Activated CD4-positive, alpha-beta memory T cell treated with anti-CD3 and anti-CD28 coated beads, Interleukin-2, amount 10 ng/mL, durations not matched to agents 7 days and 5 days (primary cell): ENCODE measurements at places on chromosomes 6 and 20.

GRCh38 chr6:37514321-37514771, 14.7 kb upstream of the CCDC167 start:
- peak overlapping the region; percentile 78 for H3K4me3 ChIP-seq
- peaks cover 62% of the 10 kb centered on the region for H3K4me1 ChIP-seq
- peak; percentile 52 for DNase-seq
- peaks cover 2% of the 10 kb centered on the region for H3K36me3 ChIP-seq
- peak overlapping the region; percentile 99 for H3K27ac ChIP-seq

GRCh38 chr20:51457533-51457932, 85.0 kb downstream of the NFATC2 start:
- peaks cover 79% of the 10 kb centered on the region for H3K36me3 ChIP-seq
- H3K4me3 ChIP-seq: no peak overlapping the region

- H3K27me3 ChIP-seq: peaks cover 19% of the 10 kb centered on the region
- DNase-seq: no peak
- no peak overlapping the region for H3K4me3 ChIP-seq
- H3K36me3 ChIP-seq: no peaks in the 10 kb centered on the region
- peaks cover 14% of the 10 kb centered on the region for H3K4me1 ChIP-seq
Observed at GRCh38 chr6:16163066-16163465, 34.2 kb downstream of the MYLIP start.

GRCh38 chr6:39137245-39137644, 22.3 kb upstream of the SAYSD1 start:
- H3K27me3 ChIP-seq: peaks cover 15% of the 10 kb centered on the region
- H3K27ac ChIP-seq: no peak overlapping the region
- H3K4me3 ChIP-seq: no peak overlapping the region
- H3K36me3 ChIP-seq: no peaks in the 10 kb centered on the region

- peak overlapping the region; percentile 66 for H3K4me3 ChIP-seq
- peak overlapping the region; percentile 87 for H3K27ac ChIP-seq
- peaks cover 16% of the 10 kb centered on the region for H3K36me3 ChIP-seq
- no peaks in the 10 kb centered on the region for H3K27me3 ChIP-seq
- DNase-seq: peak; percentile 75
Observed at GRCh38 chr20:62953839-62954703, 1.6 kb downstream of the SLC17A9 start.

GRCh38 chr6:95087394-95088097, 489.8 kb upstream of the MANEA start:
- H3K36me3 ChIP-seq: no peaks in the 10 kb centered on the region
- DNase-seq: no peak
- no peaks in the 10 kb centered on the region for H3K4me1 ChIP-seq
- no peak overlapping the region for H3K27ac ChIP-seq
- no peaks in the 10 kb centered on the region for H3K27me3 ChIP-seq

- peak overlapping the region; percentile 82 for H3K27ac ChIP-seq
- H3K27me3 ChIP-seq: no peaks in the 10 kb centered on the region
- H3K4me1 ChIP-seq: peaks cover 84% of the 10 kb centered on the region
- no peak for DNase-seq
- H3K4me3 ChIP-seq: no peak overlapping the region
- peaks cover 79% of the 10 kb centered on the region for H3K36me3 ChIP-seq
Observed at GRCh38 chr20:51389543-51390264, 152.8 kb downstream of the NFATC2 start.

DNA sequence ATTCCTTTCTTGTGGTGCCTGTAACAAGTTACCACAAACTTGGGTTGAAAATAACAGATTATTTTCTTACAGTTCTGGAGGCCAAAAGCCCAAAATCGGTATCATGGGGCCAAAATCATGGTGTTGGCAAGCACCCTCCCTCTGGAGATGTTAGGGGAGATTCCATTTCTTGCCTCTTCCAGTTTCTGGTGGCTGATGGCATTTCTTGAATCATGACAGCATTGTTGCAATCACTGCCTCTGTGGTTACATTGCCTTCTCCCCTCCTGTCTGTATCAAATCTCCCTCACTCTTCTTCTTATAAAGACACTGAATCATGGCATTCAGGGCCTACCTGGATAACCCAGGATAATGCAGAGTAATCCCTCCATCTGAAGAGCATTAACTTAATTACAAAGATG, 17.9 kb upstream of the TENT5A start:
- no peak overlapping the region for H3K4me3 ChIP-seq
- no peak for DNase-seq
- H3K4me1 ChIP-seq: peaks cover 8% of the 10 kb centered on the region
- H3K27ac ChIP-seq: no peak overlapping the region
- H3K36me3 ChIP-seq: no peaks in the 10 kb centered on the region
- H3K27me3 ChIP-seq: no peaks in the 10 kb centered on the region

DNA sequence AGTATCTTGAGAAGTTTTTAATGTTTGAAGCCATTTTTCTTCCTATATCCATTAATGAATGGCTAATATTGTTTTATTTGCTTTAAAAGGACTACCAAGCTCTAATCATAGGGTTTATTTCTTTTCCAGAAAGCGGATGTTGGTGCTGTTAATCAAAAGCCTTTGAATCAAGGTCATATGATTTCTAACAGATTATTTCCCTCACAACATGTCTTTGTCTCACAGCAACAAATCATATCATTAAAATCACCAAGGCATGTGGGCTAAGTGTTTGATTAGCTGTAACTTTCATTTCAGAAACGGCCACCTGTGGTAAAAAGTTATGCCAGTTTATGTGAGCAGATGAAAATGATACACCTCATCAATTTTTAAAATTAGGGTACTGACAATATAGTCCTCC, 21.7 kb downstream of the TRAF3IP2 start:
- H3K27ac ChIP-seq: no peak overlapping the region
- peaks cover 11% of the 10 kb centered on the region for H3K4me1 ChIP-seq
- H3K4me3 ChIP-seq: no peak overlapping the region
- H3K27me3 ChIP-seq: no peaks in the 10 kb centered on the region
- peaks cover 29% of the 10 kb centered on the region for H3K36me3 ChIP-seq

DNA sequence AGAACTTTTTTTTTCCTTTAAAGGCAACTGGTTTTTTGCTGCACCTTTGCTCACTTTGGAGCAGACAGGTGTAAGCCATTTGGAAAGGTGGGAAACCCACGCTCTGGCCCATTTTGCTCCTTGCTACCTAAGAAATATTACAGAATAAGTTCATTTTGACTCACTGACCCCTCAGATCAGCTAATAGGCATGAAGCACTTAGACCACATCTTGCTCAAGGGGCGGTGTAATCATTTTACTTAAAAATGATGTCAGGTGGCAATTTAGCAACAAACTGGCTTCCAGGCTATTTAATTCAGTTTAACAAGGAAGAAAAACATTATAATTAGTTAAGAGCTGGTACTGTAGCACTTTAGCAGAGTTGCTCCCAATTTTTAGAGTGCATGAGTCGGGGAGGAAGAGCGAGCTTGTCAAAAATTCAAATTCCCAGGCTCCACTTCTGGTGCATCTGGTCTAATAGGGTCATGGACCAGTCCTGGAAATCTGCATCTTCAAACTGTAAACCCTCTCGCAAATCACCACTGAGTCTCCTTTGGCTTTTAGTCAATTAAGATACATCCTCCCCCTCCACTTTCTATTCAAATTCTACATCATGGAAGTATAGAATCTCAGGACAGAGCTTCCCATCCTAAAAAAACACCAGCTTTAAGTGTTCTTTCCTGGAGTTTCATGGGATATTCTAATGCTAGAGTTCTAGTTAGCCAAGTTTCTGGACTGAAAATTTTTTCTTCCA, 38.2 kb downstream of the JAG1 start:
- H3K36me3 ChIP-seq: no peaks in the 10 kb centered on the region
- no peaks in the 10 kb centered on the region for H3K4me1 ChIP-seq
- no peaks in the 10 kb centered on the region for H3K27me3 ChIP-seq
- no peak overlapping the region for H3K27ac ChIP-seq
- DNase-seq: no peak
- no peak overlapping the region for H3K4me3 ChIP-seq

DNA sequence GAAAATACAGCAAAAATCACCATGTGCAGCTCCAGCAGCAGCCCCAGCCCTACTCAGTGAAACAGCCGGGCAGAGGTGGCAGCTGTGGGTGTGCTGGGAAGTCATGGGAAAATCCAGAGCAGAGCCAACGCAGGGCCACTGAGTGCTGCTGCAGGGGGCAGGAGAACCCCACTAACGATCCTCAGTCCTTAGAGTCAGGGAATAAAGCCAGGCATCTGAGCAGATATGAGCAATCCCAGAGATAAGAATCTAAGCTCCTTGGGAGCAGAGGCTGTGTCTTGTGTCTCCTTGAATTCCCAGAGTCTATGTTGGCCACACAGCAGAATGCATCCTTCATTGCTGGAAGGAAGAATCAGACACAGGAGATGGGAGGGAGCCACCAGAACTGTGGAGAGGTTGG, 493.1 kb upstream of the MAP3K7 start:
- H3K4me3 ChIP-seq: no peak overlapping the region
- H3K36me3 ChIP-seq: no peaks in the 10 kb centered on the region
- no peaks in the 10 kb centered on the region for H3K4me1 ChIP-seq
- DNase-seq: no peak

DNA sequence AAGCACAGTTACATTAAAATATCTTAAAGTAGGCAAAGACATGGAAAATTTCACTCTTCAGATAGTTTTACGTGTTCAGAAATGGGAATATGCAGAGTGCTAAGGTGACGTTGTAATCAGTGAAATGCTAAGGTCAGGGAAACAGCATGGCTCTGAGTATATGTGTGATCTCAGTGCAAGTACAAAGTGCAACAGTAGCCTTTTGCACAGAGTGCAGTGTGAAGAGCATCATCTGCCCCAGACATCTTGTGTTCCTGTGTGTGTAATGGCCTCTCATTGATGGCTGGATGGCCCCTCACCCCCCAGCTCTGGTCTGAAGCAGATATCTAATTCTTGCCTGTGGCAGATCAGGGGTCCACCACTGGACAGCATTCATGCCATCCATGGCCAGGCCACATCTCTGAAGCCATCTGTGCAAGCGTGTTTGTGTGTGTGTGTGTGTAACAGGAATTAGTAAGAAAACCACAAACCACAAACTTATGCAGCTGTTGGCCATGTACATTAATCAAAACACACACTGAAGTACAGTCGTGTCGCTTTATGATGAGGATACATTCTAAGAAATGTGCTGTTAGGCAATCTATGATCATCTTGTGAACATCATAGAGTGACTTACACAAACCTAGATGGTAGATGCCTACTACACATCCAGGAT, 165.1 kb downstream of the RALGAPA2 start:
- no peak overlapping the region for H3K4me3 ChIP-seq
- no peaks in the 10 kb centered on the region for H3K27me3 ChIP-seq
- H3K27ac ChIP-seq: no peak overlapping the region
- H3K36me3 ChIP-seq: peaks cover 3% of the 10 kb centered on the region
- H3K4me1 ChIP-seq: peaks cover 14% of the 10 kb centered on the region

GRCh38 chr6:138440758-138441357, 36.8 kb downstream of the HEBP2 start:
- no peak overlapping the region for H3K4me3 ChIP-seq
- H3K4me1 ChIP-seq: no peaks in the 10 kb centered on the region
- no peak overlapping the region for H3K27ac ChIP-seq
- DNase-seq: no peak
- no peaks in the 10 kb centered on the region for H3K27me3 ChIP-seq
